ENCODE measurements at places on chromosomes 4 and X.

DNA sequence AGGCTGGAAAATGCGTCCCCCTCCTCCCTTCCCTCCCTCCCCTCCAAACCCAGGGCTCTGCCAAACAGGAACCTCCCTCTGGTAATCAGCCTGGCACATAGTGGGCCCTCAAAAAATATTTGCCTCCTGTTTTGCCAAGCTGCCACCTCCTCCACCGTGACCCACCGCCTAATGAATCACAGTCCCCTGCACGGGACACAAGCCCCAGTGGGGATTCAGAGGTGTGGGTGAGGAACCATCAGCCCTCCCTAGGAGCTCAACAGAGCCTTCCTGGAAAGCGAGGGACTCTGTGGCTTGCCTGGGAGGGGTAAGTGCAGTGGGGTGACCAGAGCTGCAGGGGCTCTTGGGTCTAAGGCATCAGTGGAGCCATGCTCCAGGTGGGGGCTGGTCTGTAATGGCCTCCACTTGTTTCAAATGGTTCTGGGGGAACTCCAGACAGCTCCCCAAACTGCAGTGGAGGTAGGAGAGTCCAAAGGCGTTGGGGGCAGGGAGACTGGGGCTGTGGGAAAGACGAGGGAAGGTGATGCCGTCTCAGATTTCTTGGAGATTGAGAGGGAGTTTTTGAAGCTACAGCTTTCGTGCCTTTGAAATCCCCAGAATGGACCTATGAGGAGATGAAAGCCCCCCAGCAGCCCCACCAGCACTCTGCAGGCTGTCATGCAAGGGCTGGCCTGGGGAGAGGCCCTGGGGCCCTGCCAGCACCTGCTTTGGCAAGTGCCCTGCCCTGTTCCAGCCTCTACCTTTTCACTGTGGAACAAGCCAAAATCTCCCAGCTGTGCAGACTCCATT, 1.0 kb upstream of the PPP2R2C start:
- DNase-seq: no peak

DNA sequence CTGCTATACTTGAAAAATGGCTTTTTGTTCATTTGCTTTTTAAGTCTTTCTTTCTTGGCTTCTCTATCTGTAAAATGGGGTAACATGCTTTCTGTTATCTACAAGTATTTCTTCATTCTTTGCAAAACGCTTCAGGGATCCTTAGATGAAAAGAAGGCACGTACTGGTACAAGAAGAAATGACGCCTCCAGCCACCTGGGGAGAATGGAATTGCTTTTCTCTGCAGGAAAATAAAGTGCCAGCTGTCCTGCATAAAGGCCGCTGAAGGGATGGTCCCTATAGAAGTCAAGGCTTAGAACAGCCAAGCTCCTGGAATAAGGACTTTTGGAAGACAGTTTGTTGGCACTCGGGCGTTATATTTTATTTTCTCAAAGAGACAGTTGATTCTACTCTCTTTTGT, 210.8 kb upstream of the RASGEF1B start:
- no peak for DNase-seq

GRCh38 chr4:167282171-167282864, 48.0 kb upstream of the SPOCK3 start:
- DNase-seq: no peak

- no peak for DNase-seq
Measured at GRCh38 chr4:73673286-73673685, 53.0 kb upstream of the RASSF6 start.

GRCh38 chrX:27086237-27086636, 376.9 kb downstream of the PPP4R3C start:
- no peak for DNase-seq

GRCh38 chr4:1523907-1524636, 117.8 kb upstream of the NKX1-1 start:
- DNase-seq: no peak

GRCh38 chr4:151716324-151716723, 44.5 kb downstream of the GATB start:
- no peak for DNase-seq

DNA sequence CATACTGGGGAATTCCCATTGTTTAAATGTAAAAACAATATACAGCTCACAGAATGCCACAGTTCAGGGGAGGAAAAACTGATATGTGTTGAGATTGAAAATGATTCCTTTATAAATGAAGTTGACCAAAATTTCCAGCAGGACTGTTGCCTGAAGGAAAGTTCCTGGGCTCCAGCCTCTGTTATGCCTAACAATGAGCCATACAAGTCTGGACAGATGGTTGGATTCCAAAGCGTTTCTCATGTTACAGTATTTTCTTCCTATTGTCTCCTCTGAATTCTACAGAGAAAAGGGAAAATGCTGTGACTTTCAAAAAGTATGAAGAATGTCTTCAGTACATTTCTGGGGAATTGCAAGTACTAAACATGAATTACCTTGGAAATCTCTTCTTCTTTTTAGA, 73.3 kb downstream of the ALPK1 start:
- no peak for DNase-seq

GRCh38 chrX:71178908-71179307, 34.3 kb downstream of the NLGN3 start:
- peak; percentile 10 for DNase-seq

DNA sequence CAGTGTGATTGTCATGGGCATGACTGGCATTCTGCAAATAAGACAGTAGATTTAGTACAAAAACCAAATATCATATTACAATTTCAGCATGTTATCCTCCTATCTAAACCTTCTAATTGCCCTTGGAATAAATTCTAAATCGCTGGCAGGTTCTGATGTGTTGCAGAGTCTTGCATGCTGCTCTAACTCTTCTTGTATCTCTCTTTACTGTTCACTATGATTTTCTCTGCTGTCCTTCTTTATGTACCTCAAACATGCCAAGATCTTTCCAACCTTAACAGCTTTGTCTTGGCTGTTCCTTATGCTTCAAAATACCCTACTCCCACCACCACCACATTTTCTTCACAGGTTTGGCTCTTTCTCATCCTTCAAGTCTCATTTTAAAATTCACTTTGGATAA, 43.0 kb upstream of the KCNIP4 start:
- DNase-seq: no peak

GRCh38 chr4:54487491-54487890, 170.3 kb upstream of the KIT start:
- DNase-seq: no peak

DNA sequence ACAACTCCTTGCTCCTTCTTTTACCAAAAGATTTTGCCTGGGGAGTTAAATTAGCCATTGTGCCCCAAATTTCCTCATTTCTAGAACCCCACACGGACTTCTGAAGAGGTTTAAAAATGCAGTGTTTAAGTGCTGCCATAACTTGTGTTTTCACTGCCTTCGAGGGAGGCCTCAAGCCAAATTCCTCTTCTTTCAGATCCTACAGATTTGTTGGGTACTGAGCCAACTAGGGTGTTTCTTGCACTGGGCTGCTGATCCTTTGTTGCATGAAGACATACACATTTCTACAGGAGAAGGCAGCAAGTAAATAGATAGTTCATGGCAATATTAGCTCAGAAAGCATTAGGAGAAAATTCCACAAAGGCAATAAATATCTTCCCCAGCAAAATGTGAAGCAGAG, 43.8 kb downstream of the GLRA2 start:
- DNase-seq: no peak

GRCh38 chr4:132991111-132991510, 158.0 kb upstream of the PCDH10 start:
- DNase-seq: no peak

DNA sequence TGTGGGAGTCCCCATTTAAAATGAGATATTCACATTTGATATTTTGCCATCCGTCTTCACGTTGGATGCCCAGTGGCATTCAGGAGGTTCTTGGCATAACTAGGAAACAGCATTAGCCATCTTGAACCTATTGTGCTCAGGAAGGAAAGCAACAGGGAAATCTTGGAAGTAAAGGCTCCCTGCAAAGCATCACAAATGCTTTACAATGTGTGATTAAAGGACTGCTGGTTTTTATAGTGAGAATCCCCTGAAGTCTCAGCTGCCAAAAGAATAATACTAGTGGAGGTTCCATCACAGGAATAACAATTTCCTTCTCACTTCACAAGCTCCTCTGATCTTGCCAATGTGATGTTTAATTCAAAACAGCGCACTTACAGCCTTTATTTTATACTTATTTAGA, 49.7 kb upstream of the NPNT start:
- no peak for DNase-seq

GRCh38 chrX:102745513-102745856, 24.9 kb downstream of the GPRASP3 start:
- DNase-seq: no peak

DNA sequence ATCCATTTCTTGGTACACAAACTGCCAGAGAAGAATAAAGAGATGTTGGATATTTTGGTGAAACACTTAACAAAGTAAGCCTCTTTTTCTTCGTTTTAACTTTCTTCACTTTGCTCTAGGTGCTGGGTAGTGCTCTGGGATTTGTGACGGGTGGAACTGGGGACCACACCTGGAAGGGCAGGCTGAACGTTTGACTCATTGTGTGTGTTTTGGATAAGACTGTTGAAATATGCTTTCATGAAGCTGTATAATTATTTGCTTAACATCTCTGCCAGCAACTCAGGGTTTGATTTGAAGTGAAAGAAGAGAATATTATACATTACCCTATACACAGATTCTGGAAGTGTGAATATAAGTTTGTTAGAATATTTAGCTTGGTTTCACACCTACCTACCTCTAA, 233.2 kb downstream of the ARHGAP10 start:
- DNase-seq: no peak

GRCh38 chrX:13498238-13498637, 71.2 kb upstream of the EGFL6 start:
- DNase-seq: no peak

- no peak for DNase-seq
Measured at GRCh38 chr4:52873861-52874343, 11.8 kb downstream of the RASL11B start.

DNA sequence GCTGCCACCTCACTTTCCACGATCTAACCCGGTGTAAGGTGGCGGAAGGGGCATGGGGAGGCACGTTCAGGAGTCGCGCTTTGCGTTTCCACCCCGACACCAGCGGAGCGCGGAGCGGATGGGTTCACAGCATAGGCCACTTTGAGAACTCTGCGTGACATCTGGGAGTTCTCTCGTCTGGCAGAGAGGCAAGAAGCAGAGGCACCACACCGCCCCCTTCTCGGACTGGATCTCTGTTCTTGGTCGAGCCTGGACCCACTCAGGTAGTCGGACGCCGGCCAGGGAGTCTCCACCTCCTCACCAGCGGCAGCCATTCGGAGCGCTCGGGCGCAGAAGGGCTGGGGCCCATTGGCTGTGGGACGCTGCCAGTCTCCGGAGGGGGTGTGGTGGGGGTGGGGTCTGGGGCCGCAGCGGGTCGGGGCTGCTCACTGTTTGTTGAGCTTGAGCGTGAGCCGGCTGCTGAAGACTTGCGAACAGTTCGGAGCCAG, at the start of gene DACH2:
DACH2 (plus strand) TSS at position 428 of the 488 bp plus-strand sequence.
- peak; percentile 3 for DNase-seq

DNA sequence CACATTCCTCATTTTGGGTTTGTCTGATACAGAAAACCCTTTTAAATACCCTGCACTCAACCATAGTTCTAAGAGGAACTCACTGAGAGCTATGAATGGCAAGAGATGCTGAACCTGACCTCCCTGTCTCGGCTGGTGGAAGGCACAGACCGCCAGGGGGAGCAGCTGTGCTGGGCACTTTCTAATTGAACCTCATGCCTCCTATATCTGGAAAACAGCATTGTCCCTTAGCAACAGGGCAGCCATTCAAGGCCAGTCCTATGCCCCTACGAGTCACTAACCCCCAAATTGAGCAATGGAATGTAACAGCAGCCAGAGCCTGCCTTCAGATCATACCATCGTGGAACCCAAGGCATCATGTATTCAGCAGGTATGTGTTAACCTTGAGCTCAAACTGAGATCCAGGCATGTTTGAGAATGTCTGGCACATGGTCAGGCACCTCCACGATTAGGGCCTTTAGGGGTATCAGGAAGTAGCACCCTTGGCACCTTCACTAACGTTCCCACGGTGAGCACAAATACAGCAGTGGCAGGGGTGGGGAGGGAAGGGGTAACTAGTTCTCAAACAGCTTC, 5.1 kb downstream of the USP27X start:
- DNase-seq: peak; percentile 39

GRCh38 chrX:91414713-91415112, 19.9 kb upstream of the PABPC5 start:
- no peak for DNase-seq

DNA sequence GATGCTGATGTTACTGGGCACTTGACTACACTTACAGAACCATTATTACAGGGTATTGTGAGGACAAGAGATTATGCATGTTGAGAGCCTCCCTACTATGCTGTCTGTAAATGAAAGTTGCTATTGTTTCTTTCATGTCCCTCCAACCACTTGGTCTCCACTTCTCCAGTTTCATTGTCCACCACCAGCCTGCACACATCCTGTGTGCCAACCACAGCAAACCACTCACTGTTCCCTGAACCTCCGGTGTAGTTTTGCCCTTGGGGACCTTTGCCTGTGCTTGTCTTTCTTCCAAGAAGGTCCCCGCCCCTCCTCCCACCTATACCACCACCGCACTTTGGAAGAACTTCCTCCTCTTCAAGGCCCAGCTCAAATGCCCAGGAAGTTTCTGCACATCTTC, 43.1 kb upstream of the AFF2 start:
- DNase-seq: no peak

GRCh38 chr4:142091085-142091513, 454.7 kb downstream of the IL15 start:
- DNase-seq: no peak

DNA sequence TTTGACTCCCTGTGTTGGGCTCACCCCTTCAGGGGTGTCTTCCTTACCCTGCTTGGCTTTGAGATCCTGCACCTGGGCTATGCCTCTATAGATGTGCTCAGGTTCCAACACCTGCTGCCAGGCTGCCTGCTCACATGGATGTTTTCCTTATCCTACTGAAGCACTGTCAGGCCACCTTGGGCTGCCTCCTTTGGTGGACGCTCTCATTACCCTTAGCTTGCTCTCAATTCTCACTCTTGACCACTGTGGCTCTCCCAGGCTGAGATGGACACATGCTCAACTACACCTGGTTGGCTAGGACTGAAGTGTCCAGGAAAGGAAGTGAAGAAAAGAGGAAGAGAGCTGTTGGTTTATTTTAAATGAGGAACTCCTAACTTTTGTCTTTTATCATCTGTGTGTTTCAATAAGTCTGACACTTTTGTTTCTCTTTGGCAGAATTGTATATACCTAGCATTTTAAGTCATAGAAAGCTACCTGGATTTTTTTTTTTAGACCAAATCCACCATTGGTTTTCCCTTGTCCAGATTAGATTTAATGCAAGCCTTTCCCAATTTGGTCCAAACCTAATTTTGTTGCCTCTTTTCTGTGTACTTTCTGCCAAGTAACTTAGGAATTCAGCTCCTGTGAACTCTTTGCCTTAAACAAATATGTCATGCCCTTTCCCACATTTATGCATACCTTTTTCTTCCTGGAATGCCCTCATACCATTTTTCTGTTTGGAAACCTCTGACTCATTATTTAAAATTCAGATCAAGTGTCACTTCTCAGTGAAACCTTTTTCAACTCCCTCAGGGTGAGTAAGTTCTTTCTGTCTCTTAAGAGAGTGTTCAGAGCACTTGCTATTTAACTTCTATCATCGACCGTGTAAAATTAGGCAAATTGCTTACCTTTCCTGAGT, 175.8 kb downstream of the GC start:
- no peak for DNase-seq

All from stimulated activated CD8-positive, alpha-beta memory T cell treated with anti-CD3 and anti-CD28 coated beads, Interleukin-2, amount 100 ng/mL, for 48 hours (primary cell).